ENCODE measurements at places on chromosomes 7 and 10.

DNA sequence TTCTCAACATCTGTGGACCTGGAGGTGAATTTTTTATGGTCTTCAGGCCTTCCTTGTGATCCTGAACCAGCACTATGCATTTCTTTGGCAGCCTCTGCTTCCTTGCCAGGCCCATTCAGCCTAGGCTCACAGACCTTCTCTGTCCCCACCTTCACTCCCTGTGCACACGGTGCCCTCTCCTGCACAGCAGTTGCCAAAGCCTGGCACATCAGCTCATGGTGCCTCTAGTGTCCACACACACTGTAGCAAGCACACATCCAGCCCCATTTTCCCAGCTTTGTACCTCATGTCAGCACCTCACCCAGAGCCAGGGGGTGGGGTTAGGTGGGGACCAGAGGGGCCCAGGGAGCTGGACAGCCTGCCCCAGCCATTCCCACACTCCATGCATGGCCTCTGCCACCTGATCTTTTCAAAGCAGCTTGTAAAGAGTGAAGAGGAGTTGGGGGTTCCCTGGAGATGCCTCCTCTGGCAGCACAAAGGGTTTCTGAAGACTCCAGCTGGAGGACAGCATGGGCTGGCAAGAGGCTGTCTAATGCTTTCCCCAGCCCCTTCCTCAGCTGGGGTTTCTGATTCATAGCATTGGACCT, 57.9 kb upstream of the TMEM72 start:
- peak; percentile 39 for DNase-seq

- no peak for DNase-seq
These were observed 247.4 kb upstream of the ETV1 start for GRCh38 chr7:14236834-14237233.

DNA sequence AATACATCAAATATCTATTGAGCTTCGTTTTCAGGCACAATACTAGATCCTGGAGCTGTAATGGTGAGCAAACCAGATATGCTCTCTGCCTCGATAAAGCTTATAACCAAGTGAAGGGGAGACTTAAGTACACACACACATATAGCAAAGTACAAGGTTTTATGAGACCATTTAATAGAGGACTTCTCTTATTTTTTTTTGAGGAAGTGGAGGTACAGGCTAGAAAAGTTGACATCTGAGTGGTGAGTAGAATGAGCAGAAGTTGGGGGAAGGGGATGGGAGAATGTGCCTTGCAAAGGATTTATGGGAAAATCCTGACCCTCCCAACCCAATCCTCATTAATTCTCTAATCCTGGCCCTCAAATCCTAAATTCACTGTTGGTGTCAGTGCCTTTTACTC, 7.7 kb downstream of the CCDC136 start:
- DNase-seq: no peak

DNA sequence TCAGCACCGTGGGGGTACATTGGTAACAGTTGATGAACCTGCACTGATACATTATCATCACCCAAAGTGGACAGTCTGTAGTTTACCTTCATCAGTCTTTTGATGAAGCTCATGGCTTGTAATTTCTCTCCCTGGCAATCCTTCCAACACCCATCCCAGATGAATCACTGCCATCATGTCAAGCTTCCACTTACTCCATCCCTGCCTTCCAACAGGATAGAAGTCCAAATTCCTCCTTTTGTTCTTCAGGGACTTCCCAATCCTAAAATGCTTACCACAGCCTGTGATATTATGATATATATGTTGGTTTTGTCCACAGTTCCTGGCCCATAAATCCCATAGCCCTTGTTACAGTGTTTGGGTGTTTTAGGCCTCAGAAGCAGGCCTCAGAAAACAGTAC, 16.1 kb downstream of the SNX10 start:
- no peak for DNase-seq

- DNase-seq: peak; percentile 95
These were observed 36.8 kb downstream of the MYOF start for GRCh38 chr10:93445097-93445960.

DNA sequence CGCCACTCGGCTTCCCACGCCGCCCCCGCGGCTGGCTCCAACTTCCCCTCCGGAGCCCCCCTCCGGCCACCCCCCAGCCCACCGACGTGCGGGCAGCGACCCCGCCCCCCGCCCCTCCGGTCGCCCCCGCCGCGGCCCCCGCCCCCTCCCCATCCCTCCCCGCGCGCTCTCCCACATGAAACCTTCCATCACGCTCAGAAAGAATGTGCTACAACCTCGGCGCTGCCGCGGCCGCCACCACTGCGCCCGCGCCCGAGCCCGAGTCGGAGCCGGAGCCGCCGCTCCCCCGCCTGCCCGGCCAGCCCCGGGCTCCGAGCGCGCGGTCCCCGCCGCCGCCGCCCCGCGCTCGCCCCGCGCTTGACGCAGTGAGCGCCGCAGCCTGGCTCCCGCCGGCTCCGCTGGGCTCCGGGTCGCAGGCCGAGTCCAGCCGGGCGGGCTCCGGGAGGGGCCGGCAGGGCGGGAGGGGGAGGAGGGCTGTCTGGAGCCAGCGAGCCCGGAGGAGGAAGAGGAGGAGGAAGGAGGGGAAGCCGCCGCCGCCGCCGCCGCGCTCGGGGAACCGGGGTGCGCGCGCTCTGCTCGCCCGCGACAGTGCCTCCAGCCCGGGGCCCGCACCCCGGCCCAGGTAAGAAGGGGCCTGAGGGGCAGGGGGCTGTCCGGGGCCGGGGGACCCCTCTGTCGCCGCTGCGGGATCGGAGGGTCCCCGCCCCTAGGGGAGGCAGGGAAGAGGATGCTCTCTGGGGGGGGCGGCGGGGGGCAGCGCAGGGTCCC, 4.3 kb upstream of the ELFN1 start:
- DNase-seq: no peak

- no peak for DNase-seq
These were observed 65.3 kb downstream of the MACC1 start for GRCh38 chr7:20151708-20152456.

DNA sequence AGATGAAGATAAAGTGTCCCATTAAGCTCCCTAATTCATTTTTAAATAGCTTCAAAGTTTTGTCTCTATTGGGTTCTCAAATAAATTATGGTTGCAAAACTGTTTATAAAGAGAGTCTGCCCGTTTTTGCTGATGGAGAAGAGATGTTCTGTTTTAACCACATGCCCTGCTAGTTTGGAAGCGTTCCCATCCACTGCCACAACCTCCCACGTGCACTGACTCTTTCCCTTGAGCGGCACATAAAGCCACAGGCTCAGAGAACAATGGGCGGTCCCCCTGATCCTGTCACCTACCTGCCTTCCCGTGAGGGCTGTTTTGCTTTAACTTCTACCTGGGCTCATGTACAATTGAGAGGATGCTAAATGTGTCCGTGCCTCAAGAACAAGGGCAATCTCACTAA, 65.5 kb downstream of the CPVL start:
- DNase-seq: no peak
